ENCODE measurements at places on chromosomes 3 and 15.

DNA sequence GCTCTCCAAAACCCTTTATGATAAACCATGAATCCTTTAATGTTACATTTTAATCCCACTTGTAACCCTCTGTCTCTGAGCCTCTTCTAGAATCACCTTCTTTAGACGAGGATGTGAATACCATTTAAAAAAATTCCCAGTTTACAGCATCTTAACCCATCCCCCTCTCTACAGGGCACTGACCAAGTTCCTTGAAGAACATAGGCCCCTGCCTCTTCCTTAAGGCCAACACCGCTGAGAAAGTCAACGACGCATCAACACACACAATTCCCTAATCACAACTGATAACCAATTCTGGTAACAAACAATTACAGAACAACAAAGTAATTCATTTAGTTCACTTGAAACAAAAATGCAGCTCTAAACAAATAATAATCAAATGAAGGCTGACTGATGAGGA, 130.3 kb downstream of the DLG1 start:
- DNase-seq: no peak

DNA sequence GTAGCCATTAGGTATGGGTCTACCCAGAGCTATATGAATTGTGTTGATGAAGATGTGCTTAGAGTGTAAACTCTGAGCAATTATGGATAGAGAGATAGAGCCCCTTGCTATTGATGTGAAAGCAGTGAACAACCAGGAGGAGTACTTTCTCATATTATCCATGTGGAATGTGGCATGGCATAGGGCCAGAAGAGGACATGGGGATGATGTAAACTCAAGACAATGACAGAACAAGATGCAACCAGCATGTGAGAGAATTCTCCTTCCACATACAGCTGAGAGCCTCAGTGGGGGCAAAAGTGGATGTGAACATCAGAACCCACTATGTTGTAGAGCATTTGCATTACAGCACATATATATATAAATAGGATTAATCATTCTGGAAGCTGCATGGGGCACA, 36.4 kb upstream of the BNC1 start:
- no peak for DNase-seq

GRCh38 chr3:136836511-136837156, 17.7 kb downstream of the SLC35G2 start:
- DNase-seq: no peak

GRCh38 chr3:147159141-147159540, 247.2 kb downstream of the ZIC4 start:
- DNase-seq: no peak

GRCh38 chr3:62884096-62884870, 9.1 kb upstream of the CADPS start:
- DNase-seq: no peak

- DNase-seq: no peak
Measured at GRCh38 chr15:50698101-50698500, 11.5 kb upstream of the TRPM7 start.

GRCh38 chr3:12230406-12230805, 58.5 kb upstream of the PPARG start:
- DNase-seq: no peak

- DNase-seq: no peak
Measured at GRCh38 chr3:179743913-179744312, 91.1 kb downstream of the USP13 start.

DNA sequence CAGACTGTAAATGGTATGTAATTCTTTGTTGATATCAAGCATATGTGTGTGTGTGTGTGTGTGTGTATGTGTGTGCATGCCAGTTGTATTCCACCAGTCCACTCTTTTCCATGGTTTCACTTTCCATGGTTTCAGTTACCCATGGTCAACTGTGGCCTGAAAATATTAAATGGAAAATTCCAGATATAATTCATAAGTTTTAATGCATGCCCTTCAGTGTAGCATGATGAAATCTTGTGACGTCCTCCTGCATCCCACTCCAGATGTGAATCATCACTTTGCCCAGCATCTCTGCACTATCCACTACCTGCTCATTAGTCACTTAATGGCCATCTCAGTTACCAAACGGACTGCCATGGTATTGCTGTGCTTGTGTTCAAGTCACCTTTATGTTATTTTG, 215.9 kb downstream of the GBE1 start:
- no peak for DNase-seq

DNA sequence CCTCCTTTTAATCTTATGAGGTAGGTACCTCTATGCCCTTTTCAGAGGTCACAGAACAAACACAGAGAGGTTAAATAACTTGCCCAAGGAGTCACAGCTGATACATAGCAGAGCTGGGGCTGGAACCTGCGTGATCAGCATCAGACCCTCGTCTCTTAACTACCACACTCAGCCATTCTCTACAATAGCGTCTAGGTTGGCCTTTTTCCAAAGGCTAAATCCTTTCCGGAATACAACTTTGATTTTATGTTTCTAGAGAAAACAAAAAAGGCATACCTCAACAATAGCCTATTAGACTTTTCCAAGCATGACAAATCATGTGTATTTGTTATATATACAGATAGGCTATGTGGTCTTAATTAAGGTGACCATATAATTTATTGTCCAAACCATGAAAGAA, 187.2 kb downstream of the RORA start:
- no peak for DNase-seq

GRCh38 chr3:4419920-4420319, 47.1 kb downstream of the SUMF1 start:
- no peak for DNase-seq

DNA sequence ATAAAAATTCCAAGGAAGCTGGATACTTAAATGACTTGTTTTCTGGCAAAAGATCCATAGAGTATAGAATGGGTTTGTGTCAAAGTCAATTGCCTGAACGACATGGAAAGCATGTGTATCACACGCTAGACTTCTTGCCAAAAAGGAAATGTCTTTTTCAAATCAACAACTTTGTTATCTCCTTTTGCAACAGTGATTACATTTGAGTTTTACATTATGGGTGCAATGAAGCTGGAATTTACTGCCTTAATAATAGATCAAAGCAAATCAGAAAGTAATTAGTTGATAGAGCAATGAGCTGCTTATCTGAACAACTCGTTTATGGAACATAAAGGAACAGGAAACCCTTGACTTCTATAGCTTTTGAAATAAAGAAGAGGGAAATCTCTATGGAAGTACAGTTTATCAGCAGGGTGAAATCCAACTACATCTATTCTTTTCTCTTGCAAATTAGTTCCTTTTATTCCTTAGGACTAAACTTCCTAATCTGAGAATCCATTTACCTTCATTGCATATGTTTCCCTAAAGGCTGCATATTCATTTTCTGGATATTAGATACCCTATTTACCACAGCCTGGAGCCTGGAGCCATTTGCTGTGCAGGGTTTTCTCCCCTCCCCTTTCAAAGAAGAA, 415.1 kb upstream of the NECTIN3 start:
- no peak for DNase-seq

DNA sequence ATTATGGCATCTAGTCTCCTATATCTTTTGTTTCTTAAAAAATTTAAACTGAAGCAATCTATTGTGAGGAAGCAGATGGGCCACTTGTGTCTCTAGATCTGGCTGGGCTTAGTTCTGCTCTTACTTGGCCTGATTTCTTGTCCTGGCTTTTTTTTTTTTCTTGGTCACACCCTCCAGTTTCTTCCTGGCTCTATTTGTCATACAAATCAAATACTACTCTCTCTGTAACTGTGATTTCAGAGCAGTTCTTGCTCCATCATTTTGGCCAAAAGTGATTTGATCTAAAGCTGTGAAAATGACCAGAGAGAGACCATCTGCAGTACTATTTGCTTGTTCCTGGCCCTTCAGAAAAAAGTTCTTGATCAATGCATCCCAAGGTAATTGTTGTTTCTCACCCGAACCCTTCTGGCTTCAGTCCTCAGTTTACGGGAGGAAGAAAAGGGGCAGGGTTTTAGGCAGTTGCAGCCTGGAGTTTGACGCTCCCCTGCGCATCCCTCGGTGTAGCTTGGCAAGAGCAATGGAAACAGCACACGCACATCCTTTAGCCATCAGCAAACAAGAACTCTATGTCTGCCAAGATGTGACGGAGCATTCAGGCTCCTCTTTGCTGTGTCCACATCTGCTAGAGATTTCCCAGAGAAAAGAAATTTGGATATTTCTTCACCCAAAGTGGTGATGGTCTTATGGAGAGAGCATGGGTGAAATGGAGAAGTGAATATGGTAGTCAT, 31.6 kb downstream of the CHST2 start:
- no peak for DNase-seq

DNA sequence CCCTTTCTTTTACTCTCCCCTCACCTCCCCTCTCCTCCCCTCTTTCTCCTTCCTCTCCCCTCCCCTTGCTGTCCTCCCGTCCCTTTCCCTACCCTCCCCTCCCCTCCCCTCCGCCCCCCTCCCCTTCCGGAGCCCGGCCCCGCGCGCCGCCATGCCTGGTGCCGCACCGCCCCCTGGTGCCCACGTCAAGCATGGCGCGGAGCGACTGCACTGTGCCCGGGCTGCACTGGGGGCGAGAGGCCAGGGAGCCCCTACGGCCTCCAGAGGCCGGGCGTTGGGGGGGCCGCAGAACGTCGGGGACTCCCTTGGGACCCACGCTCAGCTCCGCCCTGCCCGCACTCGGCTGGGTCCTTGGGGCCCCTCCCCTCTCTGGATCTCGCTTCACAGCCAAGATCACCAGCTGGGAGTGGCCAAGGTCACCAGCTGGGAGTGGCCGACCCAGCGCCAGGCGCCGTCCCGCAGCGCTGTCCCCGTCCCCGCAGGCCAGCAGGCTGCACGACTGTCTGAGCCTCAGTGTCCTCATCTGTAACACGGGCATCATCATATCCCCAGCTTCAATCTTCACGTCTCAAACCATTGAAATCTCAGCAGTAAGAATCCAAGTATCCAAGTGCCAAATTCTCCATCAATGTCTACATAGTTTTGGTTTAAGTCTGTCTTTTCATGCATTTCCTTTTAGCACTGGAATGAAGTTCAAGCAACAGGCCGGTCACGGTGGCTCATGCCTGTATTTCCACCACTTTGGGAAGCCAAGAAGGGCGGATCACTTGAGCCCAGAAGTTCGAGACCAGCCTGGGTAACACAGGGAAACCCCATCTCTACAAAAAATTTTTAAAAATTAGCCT, 42.5 kb downstream of the TPRA1 start:
- peak; percentile 86 for DNase-seq

DNA sequence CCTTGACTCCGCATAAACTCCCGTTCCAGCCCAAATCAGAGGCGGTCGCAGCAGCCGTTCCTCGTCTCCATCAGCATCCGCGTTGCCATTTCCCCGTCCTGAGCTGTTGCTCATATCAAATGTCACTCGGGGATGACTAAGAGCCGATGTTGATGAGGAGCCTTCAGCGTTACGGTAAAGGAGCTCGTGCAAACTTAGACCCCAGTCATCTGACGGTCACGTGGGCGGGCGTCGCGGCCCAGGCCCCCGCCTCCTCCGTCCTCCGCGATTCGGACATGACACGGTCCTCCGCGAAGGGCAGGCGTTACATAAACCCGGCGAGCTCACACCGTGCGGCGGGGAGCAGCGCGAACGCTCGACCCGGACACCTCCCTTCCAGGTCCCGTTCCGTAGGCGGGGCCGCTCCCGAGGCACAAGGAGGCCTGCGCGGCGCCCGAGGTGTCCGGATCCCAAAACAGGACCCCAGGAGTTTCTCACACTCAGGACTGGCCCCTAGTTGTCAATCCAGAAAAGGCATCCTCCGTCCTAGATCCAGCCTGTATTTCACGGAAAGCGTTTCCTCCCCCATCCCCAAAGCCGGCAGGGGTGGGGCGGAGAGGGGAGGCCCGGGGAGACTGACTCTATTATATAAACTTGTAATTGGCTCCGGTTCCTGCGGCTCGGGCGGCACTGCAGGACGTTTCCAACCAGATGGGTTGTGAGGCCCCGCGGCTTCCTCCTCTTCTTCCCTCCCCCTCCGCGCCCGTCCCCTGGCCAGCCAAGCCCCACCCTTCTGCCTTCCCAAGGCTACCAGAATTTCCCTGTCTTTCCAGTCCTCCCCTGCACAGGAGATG, 100.0 kb upstream of the IGF1R start:
- DNase-seq: peak; percentile 66

GRCh38 chr15:90400759-90401314, 12.8 kb downstream of the IQGAP1 start:
- peak; percentile 54 for DNase-seq

- DNase-seq: no peak
Measured at GRCh38 chr15:65712415-65712814, 79.7 kb downstream of the DENND4A start.

GRCh38 chr3:191158815-191159214, 40.2 kb upstream of the OSTN start:
- no peak for DNase-seq

DNA sequence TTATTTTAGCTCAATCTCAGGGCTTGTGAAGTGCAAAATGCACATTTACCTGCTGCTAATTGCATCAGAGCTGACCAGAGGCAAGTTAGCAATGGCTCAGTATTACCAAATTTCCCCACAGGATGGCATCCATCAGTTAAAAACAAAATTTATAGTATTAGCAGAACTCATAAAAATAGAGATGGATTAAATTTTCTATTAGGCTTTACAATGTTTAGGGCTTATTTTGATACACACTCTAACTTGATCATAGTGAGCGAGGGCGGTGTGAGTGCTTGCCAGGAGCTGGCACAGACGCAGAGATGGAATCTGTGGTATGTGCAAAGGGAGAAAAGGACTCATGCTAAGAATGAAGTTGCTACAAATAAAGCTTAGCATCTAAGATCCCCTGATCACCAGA, 241.0 kb downstream of the NSUN3 start:
- no peak for DNase-seq

- DNase-seq: no peak
Measured at GRCh38 chr3:194380326-194380725, 10.8 kb upstream of the LRRC15 start.

- DNase-seq: peak; percentile 20
Measured at GRCh38 chr15:72532991-72533601, 59.0 kb downstream of the ARIH1 start.

DNA sequence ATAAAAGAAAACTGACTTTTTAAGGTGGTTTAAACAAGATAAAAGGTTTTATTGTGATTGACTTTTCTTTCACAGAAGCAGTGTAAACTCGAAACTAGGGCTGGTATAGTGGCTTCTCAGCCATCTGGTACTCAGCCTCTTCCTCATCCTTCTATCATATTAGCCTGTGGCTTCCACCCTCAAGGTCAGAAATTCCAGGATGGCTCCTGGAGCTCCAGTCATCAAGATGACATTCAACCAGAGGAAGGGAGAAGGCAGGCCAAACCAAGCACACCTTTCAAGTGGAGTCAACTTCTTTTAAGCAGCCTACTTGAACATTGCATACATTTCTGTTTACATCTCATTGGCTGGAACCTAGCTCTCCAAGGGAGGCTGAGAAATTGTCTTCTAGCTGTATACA, 1.3 kb upstream of the MESD start:
- no peak for DNase-seq

- DNase-seq: no peak
Measured at GRCh38 chr3:118863731-118864322, 170.8 kb downstream of the IGSF11 start.
